Hepatocyte (in vitro differentiated cells): ENCODE measurements at places on chromosomes 5 and 9. TPM values are rescaled to one million over a fixed set of nuclear protein-coding genes. Genes with fewer than 3 reads are reported as not detected.

- no peaks in the 10 kb centered on the region for H3K4me1 ChIP-seq
- H3K27ac ChIP-seq = no peak overlapping the region
- H3K27me3 ChIP-seq = no peaks in the 10 kb centered on the region
- no peaks in the 10 kb centered on the region for H3K36me3 ChIP-seq
- no peak overlapping the region for H3K4me3 ChIP-seq
- DNase-seq = no peak
These were observed 12.6 kb downstream of the HSD17B3 start for GRCh38 chr9:96289392-96289791.

GRCh38 chr5:175738126-175738525 is 80.3 kb downstream of the HRH2 start:
- no peak overlapping the region for H3K27ac ChIP-seq
- no peak overlapping the region for H3K4me3 ChIP-seq
- peaks cover 8% of the 10 kb centered on the region for H3K27me3 ChIP-seq

DNA sequence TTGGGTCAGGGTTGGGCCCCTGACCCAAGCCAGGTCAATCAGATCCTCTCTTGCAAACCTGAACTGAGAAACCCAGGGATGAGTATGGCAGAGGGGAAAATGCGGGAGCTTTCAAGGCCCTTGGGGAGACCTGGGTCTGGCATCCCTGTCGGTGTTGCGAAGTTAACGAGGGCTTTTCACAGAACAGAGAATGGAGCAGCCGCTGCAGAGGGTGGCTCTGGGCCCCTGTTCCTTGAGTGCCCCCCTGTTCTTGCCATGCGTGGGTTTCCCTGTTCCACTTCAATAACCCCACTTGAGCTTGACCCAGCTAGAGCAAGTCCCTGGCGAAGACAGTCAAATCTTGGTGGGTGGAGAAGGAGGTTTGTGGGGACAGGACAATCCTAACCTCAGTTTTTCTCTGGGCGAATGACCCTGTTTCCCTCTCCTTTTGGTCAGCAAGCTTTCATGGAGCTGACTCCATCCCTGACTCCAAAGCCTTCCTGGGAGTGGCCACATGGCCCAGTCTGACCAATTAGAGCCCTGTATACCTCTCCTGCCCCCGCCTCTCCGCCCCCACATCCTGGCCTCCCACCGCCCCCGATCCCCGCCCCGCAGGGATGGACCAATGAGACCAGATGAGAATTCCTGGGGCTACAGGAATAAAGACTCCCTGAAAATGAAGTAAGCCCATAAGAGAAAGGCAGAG is 2.9 kb upstream of the VDAC1 start:
- H3K4me3 ChIP-seq = no peak overlapping the region
- H3K27ac ChIP-seq = no peak overlapping the region
- H3K36me3 ChIP-seq = no peaks in the 10 kb centered on the region
- H3K4me1 ChIP-seq = peaks cover 17% of the 10 kb centered on the region
- H3K27me3 ChIP-seq = no peaks in the 10 kb centered on the region
- no peak for DNase-seq

Gene TMEM174
- not detected in 2 replicates for total RNA-seq

GRCh38 chr5:179893958-179894895 is 13.5 kb downstream of the TBC1D9B start:
- no peak overlapping the region for H3K4me3 ChIP-seq
- H3K27me3 ChIP-seq = no peaks in the 10 kb centered on the region
- no peaks in the 10 kb centered on the region for H3K36me3 ChIP-seq

GRCh38 chr9:127739614-127740330 is 4.7 kb upstream of the TOR2A start:
- no peak for DNase-seq
- peaks cover 11% of the 10 kb centered on the region for H3K27me3 ChIP-seq
- no peaks in the 10 kb centered on the region for H3K36me3 ChIP-seq
- H3K4me1 ChIP-seq = peaks cover 19% of the 10 kb centered on the region
